ENCODE measurements at places on chromosomes 1 and 21.

GRCh38 chr1:185420588-185421081, 103.6 kb upstream of the IVNS1ABP start:
- no peak for DNase-seq

GRCh38 chr1:73736125-73736524, 461.9 kb downstream of the LRRIQ3 start:
- DNase-seq, result no peak

GRCh38 chr1:40385437-40386358, 12.2 kb downstream of the SMAP2 start:
- DNase-seq, result no peak

DNA sequence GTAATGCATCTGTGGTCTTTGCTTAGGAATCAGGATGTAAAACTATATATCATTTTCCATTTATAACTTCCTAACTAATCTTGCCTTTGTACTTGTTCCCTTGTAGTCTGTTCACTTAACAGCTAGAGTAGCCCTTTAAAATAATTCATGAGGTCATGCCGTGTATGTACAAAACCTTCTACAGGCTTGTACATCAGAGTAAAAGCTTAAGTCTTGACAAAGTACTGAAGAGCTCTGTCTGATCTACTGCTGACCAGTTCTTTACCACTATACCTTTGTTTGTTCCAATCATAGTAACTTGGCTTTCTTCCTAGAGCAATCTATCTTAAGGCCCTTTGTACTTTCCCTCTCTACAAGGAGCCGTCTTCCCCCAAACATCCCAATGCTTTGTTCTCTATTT, 90.7 kb upstream of the KIAA1614 start:
- DNase-seq, result no peak

DNA sequence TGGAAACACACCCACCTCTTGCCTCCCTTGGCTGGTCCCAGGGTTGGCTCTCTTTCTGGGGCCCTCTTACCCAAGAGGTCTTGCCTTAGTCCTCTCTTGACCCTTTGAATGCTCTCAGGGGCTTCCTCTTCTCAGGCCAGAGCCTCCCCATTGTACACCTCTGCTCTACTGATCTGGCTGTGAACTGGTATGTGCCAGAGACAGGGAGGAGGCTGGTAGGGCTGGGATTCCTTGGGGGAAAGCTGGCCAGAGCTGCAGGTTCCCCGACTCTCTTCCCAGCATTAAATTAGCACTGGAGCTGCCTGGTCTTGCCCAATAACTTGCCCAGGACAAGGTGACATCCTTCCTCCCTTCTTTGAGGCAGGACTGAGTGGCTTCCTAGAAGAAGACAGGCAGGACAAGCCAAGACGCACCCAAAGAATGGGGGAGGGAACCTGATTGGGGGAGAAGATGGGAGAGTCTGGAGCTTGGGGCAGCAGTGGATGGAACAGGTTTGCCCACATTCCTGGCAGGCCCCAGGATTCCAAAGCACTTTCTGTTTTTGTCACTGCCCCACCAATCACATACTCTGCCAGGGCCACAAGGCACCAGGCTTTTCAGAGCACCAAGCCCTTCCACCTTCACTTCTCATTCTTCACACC, 37.2 kb upstream of the CITED4 start:
- DNase-seq, result no peak

DNA sequence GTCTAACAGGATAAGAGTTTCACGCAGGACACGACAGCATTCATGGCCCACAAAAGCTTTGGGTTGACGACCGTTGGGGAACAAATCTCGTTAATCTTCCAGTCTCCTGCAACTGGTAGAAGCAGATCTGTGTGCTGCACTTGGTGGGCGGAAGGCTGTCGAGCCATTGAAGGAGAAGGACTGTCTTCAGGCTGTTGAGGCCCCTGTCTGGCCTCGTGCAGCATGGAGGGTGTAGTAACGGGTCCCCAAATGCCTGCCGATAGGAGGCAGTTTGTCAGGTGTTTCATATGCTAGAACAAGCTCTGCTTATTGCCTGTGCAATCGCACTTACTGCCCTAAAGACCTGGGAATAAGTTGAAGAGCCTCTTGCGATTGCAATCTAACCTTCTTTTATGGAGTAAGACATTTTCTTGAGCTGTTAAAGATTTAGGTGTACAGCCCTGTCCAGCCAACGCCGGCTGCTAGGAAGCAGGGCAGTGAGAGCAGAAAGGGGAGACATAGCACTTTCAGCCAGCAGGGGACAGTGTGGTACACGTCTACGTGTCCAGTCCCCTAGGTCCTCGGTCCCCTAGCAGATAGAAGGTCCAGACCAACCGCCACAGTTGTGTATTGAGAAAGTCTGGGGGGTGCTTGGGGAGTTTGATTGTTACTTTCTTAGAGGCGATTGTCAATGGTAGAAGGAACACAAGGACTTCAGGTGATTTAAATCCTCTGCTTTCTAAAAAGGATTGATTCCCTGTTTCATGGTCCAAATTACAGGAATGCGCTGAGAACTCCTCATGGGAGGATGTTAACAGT, 102.3 kb upstream of the TMPRSS2 start:
- DNase-seq, result no peak
